ENCODE measurements at places on chromosomes 11 and 22.

DNA sequence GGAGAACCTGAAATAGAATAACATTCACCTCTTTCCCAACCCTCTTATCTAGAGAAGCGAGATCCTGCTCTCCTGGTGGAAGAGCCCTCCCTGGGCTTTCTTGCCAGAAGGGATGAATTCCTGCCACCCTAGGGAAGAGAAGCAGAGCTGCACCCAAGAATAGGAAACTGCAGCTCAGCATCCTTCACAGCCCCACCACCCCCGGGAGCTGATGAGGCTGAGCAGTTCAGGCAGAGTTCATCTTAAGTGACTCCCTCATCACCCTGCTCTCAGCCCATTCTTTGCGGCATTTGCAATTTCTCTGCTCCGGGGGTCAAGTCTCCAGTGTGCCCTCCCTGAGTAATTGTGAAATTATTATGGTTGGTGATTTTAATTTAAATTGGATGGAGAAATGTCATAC is 514.9 kb downstream of the BUD13 start:
- DNase-seq: no peak

- DNase-seq: no peak
These were observed 82.8 kb downstream of the IGLL1 start for GRCh38 chr22:23497016-23497885.

GRCh38 chr11:16456366-16456765 is 100.0 kb upstream of the SOX6 start:
- DNase-seq: no peak

DNA sequence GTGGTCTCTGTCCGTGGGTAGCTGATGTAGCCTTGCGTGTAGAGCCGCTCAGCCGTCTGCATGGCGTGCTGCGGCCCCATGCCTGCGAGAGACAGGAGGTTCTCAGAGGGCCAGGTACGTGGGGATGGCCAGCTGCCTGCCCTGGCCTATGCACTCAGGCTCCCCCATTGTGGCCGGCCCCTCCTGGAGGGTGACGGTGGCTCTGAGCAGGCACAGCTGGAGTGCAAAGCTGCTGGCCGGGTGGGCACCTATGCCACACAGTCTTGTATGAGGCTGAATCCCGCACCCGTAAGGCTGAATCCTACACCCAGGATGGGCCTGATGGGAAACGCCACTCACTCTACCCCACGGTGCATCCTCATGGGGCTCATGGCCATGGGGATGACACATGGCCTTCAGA is 11.6 kb upstream of the PPM1F start:
- no peak for DNase-seq

DNA sequence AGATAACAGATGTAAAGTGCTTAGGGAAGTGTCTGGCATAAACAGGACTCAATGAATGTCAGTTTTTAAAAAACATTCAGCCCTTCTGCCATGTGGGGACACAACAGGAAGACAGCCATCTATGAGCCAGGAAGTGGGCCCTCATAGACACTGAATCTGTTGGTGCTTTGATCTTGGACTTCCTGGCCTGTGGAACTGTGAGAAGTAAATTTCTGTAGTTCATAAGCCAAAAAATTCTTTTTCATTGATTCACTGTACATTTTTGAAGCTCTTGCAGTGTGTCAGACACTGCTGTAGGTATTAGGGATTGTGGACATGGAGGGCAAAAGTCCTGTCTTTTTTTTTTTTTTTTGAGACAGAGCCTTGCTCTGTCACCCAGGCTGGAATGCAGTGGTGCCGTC is 188.6 kb downstream of the HIPK3 start:
- no peak for DNase-seq

GRCh38 chr11:20158597-20159257 is 1.5 kb downstream of the DBX1 start:
- no peak for DNase-seq

- DNase-seq: no peak
These were observed 51.4 kb downstream of the PRR5L start for GRCh38 chr11:36347384-36347906.

DNA sequence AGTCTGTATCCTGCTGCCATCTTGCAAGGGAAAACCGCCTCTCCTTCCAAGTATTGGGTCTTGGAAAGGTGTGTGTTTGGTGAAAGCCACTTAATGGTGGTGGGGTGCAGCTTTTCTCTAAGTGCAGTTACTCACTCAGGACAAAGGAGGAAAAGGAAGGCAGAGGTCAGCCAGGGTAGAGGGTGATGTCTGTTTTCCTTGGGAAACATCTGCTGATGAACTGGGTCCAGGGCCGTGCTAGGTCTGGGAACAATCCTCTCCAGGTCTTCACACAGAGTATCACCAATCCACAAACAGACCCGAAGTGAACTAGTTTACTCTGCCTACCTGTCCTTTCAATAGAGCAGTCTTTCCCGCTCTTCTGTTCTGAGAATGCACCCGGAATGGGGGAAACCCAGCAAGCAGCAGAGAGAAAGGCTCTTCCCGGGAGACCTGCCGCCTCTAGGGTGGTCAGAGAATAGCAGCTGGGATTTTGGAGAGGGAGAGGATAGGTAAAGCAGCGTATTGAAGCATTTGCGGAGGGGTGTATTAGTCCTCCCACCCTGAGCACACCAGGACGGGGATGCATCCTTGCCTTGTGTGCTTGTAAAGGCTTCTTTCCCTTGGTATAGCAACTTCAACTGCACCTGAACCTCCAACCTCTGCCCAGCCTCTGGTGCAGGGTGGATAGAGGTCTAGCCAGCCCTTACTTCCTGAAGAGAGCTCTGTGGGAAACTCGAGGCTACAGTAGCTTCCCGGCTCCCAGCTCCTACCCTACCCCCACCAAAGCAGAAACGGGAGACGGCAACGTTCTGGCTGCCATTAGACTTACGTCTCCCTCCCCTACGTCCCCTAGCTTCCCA is 20.7 kb downstream of the LHFPL7 start:
- no peak for DNase-seq

DNA sequence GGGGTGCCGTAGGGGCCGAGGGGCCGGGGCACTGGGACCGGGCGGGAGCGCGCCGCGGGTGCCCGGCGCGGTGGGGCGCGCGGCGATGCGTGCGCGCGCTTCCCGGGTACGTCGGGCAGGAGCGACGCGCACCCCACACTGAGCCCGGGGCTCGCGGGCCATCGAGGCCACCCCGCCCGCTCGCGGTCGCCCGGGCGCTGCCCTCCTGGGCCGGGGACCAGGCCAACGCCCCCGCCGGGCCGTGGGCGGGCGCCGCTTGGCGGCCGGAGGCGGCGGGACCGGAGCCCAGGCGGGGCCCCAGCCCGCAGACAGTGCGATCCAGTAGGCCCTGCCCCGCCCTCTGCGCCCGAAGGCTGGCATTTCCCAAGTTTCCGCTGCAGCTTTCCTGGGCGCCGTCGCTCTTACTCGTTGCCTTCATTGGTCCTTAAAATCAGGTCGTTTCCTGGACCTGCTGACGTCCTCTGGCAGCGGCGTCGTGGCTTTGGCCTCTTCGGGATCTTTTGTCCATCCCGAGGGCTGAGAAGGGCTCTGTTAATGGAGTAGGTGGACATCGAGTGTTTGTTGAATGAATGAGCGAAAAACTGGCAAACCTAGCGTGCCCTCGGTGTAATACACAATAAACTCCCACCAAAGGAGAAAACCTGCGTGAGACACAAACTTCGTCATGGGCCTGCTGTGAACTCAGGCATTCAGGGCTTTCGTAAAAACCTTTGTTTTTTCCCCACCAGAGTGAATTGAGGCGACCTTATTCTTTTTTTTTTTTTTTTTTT is 638 bp downstream of the PARVA start:
- DNase-seq: no peak

GRCh38 chr11:126544108-126545056 is 188.9 kb downstream of the ST3GAL4 start:
- no peak for DNase-seq

DNA sequence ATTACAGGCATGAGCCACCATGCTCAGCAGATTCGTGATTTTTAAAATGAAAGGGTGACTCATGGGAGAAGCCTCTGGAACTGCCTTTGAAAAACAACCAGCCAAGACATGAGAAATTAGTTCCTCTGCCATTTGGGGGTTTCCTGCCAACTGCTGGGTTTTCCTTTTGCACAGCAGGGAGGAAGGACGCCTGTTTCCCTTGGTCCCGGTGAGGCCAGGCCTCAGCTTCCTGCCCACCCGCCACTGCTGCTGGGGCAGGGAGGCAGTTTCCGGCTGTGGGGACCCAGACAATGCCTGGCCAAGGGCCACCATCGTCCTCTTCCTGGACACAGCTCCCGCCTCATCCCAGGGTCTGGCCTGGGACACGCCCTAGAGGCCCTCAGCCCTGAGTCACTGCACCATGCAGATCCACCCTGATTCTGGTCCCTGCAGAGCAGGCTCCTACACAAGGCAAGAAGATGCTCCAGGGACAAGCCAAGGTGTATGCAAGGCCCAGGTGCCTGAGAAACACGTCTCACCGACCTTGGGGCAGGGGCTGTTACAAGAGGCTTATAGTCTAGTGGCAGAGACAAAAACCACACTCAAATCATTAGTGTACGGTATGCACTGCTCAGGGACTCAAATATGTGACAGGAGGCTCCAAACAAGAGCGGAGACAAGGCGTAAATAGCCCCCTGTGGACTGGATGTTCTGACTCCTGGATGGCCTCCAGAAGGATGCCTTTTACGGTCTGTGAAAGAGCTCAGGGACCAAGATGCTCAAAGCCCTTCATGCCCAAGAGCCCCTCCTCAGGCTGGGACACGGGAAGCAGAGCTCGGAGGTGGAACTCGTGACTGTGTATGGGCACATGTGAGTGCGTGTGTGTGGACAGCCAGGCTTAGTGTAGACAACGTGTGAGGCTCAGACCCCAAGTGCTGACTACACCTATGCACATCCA is 10.0 kb downstream of the PPM1F start:
- DNase-seq: no peak

Data from activated CD4-positive, alpha-beta T cell treated with anti-CD3 and anti-CD28 coated beads, Interleukin-2, amount 10 ng/mL, durations not matched to agents 7 days and 5 days (primary cell).